Aorta (tissue), 5 donors: ENCODE measurements at places on chromosomes 6 and 20. TPM values are rescaled to one million over a fixed set of nuclear protein-coding genes. Genes with fewer than 3 reads are reported as not detected.

DNA sequence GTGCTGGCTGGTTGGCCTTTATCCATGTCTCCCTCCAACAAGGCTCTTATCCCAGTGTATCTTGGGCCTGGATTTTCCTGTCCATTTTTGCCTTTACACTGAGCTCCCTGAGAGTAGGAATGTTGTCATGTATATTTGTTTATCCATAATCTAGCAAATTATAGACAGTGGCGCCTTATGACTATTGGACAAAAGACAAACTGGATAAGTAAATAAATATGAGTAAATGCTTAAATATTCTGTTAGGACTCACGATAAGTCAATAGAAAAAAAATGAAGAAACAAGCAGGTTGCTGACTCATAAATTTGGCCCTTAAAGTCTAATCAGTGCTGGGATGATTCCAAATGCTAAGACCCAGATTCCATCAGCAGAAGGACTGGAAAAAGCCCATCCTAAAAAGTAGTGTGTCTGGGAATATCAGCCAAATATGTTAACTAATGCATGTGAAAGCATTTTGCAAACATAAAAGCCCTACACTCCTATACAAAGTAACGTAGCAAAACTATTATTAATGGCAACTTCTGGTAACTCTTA is 55.0 kb upstream of the PCSK2 start:
- no peaks in the 10 kb centered on the region for H3K36me3 ChIP-seq
- H3K4me1 ChIP-seq = no peaks in the 10 kb centered on the region
- H3K27me3 ChIP-seq = no peaks in the 10 kb centered on the region
- H3K4me3 ChIP-seq = no peak overlapping the region

DNA sequence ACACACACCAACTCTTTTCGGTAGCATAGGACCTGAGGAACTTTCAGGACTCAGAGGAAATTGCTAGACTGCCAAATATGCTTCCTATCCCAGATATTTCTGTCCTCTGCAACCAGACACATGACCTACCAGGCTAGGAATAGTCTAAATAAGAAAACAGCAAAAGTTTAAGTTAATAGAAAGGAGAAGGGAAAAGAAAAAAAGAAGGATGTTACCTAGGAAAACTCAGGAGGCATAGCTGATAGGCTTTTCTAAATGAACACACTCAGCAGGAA is 74.6 kb downstream of the MAP3K5 start:
- no peak overlapping the region for H3K27ac ChIP-seq
- no peak overlapping the region for H3K4me3 ChIP-seq
- no peaks in the 10 kb centered on the region for H3K27me3 ChIP-seq
- peaks cover 11% of the 10 kb centered on the region for H3K4me1 ChIP-seq
- no peak for DNase-seq

DNA sequence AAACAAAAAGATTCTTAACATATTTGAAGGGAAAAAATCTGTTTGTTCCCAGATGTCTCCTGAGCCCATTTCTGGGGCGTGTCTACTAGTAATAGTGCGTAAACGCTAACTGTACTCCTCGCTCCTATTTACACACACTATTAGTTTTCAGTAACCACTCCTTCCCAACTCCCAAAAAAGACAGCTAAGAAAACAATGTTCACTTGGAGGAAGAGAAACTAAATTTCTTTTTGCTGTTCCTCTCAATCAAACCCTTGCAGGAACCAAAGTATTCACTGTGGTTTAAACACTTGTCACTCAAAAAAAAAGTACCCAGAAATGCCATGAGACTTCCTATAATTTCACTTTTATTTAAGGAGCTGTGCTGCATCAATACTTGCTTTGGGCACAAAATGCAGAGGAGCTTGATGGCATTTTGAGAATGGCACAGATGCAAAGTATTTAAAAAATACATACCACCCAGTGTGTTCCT is 118.2 kb downstream of the BACH2 start:
- H3K4me3 ChIP-seq = peak overlapping the region; percentile 11
- H3K27me3 ChIP-seq = no peaks in the 10 kb centered on the region
- no peak for DNase-seq
- H3K4me1 ChIP-seq = peaks cover 8% of the 10 kb centered on the region

DNA sequence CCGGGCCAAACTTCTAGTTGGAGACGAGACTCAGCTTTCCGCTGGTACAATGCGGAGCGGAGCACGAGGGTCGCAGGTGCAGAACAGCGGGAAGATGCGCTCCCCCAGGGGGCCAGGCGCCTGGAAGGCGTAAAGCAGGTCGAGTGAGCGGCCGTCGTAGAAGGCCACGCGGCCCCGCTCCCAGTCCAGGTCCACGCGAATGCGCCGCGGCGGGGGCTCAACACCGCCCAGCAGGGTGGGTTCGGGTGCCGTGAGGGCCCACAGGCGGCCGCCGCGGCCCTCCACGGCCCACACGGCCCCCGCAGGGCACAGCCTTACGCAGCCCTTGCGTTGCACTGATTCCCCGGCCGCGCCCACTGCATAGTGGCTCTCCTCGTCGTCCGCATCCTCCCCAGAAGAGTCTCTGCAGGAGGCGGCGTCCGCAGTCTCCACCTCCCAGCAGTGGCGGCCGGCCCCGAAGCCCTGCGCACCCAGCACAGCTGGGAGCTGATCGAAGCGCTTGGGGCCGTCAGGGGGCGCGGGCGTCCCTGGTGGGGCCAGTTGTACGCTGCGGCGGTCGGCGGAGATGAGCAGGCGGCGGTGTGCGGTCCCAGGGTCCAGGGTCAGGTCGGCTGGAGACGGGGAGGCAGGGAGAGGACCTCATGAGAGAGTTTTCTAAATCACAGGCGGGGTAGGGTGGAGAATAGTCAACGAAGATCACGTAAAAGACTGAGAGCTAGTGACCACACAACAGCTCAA is 4.3 kb downstream of the PPP1R11 start:
- H3K36me3 ChIP-seq = no peaks in the 10 kb centered on the region
- DNase-seq = no peak
- H3K4me1 ChIP-seq = no peaks in the 10 kb centered on the region
- H3K27ac ChIP-seq = no peak overlapping the region

DNA sequence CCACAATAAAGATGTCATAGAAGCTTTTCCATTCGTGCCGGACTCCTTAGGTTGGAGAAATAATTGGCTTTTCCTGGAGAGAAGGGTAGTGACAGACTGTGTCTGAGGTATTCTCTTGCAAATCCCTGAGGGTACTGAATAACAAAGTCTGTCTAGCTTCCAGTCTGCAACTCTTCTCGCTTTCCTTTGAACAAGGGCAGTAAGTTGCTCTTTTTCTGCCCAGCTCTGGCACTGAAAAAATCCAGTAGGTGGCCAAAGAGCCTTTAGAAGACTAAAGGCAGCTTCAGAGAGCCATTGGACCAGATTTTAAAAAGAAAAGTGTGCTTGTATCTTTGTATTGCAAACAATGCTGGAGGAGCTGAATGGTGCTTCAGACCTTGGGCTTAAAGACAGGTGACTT is 20.7 kb upstream of the RREB1 start:
- H3K4me3 ChIP-seq = no peak overlapping the region
- H3K27me3 ChIP-seq = no peaks in the 10 kb centered on the region
- no peaks in the 10 kb centered on the region for H3K4me1 ChIP-seq
- no peak for DNase-seq
- H3K27ac ChIP-seq = no peak overlapping the region

The CNR1 gene
- 12.2 TPM for total RNA-seq

DNA sequence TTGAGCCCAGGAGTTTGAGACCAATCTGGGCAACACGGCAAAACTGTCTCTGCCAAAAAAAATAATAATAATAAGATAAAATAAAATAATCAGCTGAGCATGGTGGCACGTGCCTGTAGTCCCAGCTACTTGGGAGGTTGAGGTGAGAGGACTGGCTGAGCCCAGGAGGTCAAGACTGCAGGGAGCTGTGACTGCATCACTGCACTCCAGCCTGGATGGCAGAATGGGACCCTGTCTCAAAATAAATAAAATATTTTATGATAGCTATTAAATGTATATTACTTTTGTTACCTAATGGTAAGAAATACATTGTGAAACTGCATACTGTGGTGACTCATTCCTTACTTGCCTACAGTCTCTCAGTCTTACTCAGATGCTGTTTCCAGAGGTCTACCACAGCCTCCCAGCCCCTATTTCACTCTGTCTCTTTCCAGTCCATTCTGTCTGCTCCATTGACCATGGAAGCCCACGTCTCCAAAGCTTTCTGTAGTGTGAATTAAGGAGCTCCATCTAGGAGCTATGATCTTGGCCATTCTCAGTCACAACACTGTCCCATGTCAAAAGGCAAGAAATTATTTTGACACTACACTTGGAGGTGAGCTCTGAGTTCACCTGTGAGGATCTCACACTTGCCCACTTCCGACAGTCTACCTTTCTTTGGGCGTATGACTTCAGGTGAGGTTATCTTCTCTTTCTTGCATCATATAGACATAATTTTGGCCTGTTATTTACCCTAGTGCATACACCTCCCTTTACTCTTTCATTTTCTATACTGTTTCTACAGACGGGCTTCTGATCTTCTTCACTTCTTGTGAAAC is 22.4 kb upstream of the SNX9 start:
- H3K27ac ChIP-seq = no peak overlapping the region
- no peaks in the 10 kb centered on the region for H3K27me3 ChIP-seq
- no peaks in the 10 kb centered on the region for H3K4me1 ChIP-seq
- no peak overlapping the region for H3K4me3 ChIP-seq
- no peaks in the 10 kb centered on the region for H3K36me3 ChIP-seq

DNA sequence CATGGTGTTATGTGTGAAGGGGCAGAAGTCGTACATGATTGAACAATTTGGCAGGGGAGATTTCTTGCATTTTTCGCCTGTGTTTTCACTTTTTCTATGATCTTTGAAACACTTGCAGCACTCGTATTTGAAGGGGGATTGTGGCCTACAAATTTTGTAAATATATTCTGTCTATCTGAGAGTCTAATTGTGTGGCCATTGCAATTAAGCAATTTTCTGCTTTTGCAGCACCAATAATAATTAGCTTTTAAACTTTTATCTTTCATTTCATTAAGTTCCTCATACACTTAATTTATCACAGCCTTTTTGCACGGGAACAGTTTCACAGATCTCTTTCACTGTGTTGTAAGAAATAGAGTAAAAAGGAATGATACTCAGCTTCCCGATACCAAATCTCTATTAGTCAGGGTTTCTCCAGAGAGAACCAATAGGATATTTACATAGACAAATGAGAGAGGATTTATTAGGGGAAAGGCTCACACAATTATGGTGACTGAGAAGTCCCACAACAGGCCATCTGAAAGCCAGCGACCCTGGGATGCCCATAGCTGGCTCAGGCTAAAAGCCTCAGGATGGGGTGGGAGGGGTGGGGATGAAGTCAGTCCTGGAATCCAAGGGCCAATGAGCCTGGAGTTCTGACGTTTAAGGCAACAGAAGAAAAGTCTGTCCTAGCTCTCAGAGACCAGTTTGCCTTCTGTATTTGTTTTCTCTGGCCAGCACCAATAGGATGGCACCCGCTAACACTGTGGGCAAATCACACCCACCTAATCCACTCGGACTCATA is 58.3 kb downstream of the KIF6 start:
- no peaks in the 10 kb centered on the region for H3K36me3 ChIP-seq
- no peak for DNase-seq
- no peaks in the 10 kb centered on the region for H3K27me3 ChIP-seq
- no peak overlapping the region for H3K4me3 ChIP-seq
- no peaks in the 10 kb centered on the region for H3K4me1 ChIP-seq

DNA sequence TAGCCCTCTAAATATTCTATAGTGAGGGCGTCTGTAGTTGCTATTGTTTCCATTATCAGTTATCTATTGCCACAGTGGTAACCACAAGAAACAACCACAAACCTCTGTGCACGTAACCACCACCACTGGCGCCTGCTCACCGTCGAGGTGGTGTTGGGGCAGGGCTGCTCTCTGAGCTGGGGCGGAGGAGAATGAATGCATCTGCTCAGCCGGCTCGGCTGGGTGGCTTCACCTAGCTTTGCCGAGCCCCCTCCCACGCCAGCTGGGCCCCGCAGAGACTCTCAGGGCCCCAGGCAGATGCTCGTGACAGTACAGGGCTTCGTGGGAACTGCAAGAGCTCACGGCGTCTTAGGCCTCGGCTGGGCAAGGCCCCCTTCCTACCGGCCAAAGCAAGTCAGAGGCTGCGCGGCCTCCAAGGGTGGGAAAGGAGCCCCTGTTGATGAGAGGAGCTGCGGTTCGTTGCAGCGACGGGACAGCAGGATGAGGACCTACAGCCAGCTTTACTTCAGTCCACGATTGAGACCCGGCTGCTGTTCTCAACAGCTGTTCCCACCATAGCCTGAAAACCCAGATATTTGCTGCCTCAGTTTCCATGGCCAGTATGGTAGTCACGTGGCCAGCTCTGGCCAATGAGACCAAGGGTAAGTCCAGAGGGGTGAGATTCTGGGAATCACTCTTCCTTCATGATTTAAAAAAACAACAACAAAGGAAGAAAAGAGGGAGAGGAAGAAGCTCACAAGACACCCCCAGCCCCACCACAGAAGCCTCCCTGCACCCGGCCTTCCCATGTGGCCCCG is 120.2 kb upstream of the AFDN start:
- no peaks in the 10 kb centered on the region for H3K36me3 ChIP-seq
- no peak overlapping the region for H3K4me3 ChIP-seq

DNA sequence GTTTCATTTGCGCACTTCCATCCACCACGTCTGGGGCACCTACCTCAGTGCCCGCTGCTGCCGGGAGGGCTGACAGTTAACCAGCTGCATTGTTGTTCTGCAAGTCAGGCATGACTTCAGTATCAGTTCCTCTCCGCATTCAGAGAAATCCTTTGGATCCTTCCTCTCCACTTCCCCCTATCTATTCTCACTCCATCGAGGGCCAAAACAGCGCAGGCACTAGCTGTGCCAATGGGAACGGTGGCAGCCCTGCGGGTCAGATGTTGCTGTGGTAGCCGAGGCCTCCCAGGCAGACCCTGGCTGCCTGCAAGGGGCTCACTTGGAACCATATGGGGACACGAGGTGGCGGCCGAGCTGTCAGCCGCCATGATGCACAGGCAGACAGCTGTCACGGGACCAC is 64.2 kb upstream of the INSM1 start:
- no peaks in the 10 kb centered on the region for H3K36me3 ChIP-seq
- H3K4me3 ChIP-seq = no peak overlapping the region
- H3K27ac ChIP-seq = no peak overlapping the region
- no peaks in the 10 kb centered on the region for H3K27me3 ChIP-seq
- peak; percentile 82 for DNase-seq

The THBD gene
- total RNA-seq = 54.0 TPM

The TCF21 gene
- 0.29 TPM for total RNA-seq

GRCh38 chr6:79574630-79575225 is 37.5 kb upstream of the LCA5 start:
- H3K4me3 ChIP-seq = no peak overlapping the region
- no peak for DNase-seq
- no peak overlapping the region for H3K27ac ChIP-seq
- H3K27me3 ChIP-seq = no peaks in the 10 kb centered on the region
- H3K4me1 ChIP-seq = no peaks in the 10 kb centered on the region

GRCh38 chr20:20267685-20268370 is 100.1 kb upstream of the INSM1 start:
- DNase-seq = peak; percentile 64
- no peaks in the 10 kb centered on the region for H3K4me1 ChIP-seq
- no peak overlapping the region for H3K4me3 ChIP-seq
- no peak overlapping the region for H3K27ac ChIP-seq
- no peaks in the 10 kb centered on the region for H3K36me3 ChIP-seq

DNA sequence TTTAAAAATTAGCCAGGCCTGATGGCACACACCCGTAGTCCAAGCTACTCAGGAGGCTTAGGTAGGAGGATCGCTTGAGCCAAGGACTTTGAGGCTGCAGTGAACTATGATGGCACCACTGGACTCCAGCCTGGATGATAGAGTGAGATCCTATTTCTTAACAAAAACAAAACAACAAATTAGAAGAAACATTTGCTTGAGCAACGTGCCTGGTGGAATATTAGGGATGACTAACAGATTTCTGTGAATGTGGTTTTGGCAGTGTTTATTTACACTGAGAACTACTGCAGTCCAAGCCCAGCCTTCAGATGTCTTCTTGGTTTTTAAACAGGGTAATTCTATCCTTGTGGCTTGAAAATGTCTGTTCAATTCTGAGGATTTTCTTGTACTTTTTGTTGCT is 9.2 kb downstream of the PPP1R3G start:
- H3K27ac ChIP-seq = no peak overlapping the region
- H3K4me3 ChIP-seq = no peak overlapping the region
- no peaks in the 10 kb centered on the region for H3K36me3 ChIP-seq
- H3K27me3 ChIP-seq = no peaks in the 10 kb centered on the region
- no peaks in the 10 kb centered on the region for H3K4me1 ChIP-seq
